T-helper 2 cell treated with Interferon-gamma antibody and Interleukin-4, amounts not matched to agents 5 μg/mL and 100 μg/mL, for 36 hours (primary cell): ENCODE measurements at places on chromosomes 16 and 17.

DNA sequence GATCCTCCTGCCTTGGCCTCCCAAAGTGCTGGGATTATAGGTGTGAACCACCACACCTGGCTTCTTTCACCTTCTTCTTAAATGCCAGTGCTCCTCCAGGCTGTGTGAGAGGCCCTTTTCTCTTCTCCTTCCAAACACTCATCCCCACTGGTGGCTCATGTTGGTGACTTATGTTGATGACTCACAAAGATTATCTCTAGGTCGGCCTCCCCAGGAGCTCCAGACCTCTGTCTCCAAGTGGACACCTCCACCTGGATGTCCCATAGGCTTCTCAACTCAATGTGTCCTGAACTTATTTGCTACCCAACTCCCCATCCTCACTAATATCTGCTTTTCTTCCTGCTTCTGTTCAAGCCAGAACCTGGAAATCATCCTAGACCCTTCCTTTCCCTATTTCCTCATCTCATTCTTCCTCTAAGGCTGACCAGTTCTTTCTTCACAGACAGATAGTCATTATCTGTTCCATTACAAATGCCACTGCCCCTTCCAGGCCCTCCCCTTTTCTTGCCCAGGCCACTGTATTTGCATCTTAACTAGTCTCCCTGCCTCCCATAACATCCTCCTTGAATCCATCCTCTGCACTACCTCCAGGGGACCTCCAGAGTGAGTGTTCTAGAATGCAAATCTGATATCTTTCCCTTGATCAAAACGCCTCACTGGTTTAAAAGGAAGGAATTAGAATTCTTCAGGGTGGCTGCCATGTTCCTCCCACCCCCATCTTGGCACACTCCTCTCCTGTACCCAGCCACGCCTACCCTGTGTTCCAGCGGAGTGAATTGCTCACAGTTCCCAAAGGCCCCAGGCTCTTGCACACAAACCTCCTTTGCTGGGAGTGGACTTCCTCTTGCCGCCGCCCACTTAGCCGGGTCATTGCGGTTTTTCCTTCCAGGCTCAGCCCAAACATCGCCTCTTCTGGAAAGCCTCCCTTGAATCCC is 34.8 kb upstream of the FBXO47 start:
- H3K4me1 ChIP-seq, result peaks cover 12% of the 10 kb centered on the region
- no peaks in the 10 kb centered on the region for H3K36me3 ChIP-seq
- no peak overlapping the region for H3K4me3 ChIP-seq
- no peak overlapping the region for H3K27ac ChIP-seq
- H3K27me3 ChIP-seq, result no peaks in the 10 kb centered on the region
- no peak for DNase-seq

GRCh38 chr17:14205992-14206461 is 30.6 kb downstream of the CDRT15 start:
- no peak for DNase-seq
- H3K27ac ChIP-seq, result peak overlapping the region; percentile 78
- peaks cover 69% of the 10 kb centered on the region for H3K4me1 ChIP-seq
- H3K36me3 ChIP-seq, result peaks cover 53% of the 10 kb centered on the region
- H3K4me3 ChIP-seq, result peak overlapping the region; percentile 61

GRCh38 chr17:81722184-81723120 is 10.4 kb downstream of the SLC25A10 start:
- peaks cover 2% of the 10 kb centered on the region for H3K27me3 ChIP-seq
- no peaks in the 10 kb centered on the region for H3K36me3 ChIP-seq
- no peak overlapping the region for H3K4me3 ChIP-seq
- DNase-seq, result no peak

DNA sequence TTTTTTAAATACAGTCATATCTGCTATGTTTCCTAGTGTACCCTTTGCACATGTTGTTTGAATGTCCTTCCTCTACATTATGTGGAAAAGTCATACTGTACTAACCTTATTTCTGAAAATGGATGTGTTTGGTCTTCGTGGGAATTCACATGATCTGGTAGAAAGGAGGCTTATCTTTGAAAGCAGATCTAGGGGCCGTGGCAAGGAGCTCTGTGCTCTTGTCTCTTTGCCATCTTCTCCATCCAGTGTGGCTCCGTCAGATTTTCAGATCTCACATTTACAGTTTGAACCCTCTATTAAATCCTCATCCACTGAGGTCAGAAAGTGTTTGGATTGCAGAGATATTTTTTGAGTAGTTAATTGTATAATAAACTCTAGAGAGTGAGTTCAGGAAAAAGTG is 32.9 kb downstream of the MAP2K4 start:
- H3K36me3 ChIP-seq, result peaks cover 9% of the 10 kb centered on the region
- H3K4me3 ChIP-seq, result peak overlapping the region; percentile 67
- peaks cover 41% of the 10 kb centered on the region for H3K4me1 ChIP-seq
- H3K27ac ChIP-seq, result peak overlapping the region; percentile 53
- no peak for DNase-seq
- H3K27me3 ChIP-seq, result no peaks in the 10 kb centered on the region

DNA sequence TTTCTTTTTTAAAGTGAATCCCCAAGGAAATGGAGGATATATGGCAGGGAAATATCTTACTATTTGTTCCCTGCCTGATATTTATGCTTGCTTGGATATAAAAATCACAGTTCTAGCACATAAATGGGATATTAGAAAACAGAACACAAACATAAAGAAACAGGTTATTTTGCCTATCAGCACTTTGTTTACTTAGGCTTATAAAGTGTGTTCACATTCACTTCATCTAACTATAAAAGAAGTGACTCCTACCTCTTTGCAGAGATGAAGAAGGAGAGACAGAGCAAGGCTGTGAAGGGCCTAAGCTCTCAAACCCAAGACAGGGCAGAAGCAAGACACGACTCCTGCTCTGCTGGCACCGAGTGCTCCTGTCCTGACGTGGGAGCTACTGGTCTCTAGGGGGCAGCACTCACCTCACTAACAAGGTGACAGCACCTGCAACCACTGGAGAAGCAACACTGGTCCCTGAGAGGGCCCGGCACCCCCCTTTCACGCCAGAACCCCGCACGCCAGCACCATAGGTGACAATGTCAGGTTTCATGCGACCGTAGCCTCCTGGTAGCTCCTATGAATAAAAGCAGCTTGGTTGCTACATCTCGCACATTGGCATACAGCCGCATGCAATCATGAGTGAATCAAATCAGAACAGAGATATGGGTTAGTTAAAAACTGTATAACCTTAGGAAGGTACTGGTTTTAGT is 32.0 kb downstream of the MBTPS1 start:
- DNase-seq, result peak; percentile 61
- peaks cover 60% of the 10 kb centered on the region for H3K36me3 ChIP-seq
- peak overlapping the region; percentile 41 for H3K27ac ChIP-seq
- peaks cover 42% of the 10 kb centered on the region for H3K4me1 ChIP-seq
- H3K27me3 ChIP-seq, result no peaks in the 10 kb centered on the region

DNA sequence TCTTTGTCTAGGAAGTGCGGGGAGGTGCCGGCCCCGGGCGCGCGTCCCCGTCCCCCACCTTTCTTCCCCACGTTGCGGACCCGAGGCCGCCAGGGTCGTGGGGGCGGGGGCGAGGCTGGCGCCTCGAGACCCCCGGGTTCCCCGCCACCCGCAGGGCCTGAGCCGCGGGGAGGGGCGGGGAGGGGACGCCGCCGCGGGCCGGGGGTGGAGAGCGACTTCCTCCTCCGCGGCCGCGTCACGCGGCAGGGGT is 1.8 kb upstream of the ACTG1 start:
- H3K36me3 ChIP-seq, result peaks cover 32% of the 10 kb centered on the region
- no peaks in the 10 kb centered on the region for H3K27me3 ChIP-seq
- peak overlapping the region; percentile 68 for H3K4me3 ChIP-seq
- peaks cover 20% of the 10 kb centered on the region for H3K4me1 ChIP-seq

DNA sequence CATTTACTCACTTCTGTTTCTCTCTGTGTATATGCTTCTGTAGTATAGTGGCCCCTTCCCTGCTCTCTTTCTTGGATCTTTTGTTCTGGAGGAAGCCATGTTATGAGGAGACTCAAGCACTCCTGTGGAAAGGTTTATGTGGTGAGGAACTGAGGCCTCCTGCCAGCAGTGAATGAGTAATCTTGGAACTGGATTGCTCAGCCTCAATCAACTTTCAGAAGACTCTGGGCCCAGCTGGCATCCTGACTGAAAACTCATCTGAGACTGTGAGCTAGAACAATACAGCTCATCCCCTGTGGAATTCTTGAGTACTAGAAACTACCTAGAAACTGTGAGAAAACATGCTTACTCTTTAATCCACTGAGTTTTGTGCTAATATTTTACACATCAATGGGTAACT is 133.1 kb upstream of the ZKSCAN2 start:
- H3K27me3 ChIP-seq, result no peaks in the 10 kb centered on the region
- no peak for DNase-seq
